Stimulated activated CD4-positive, alpha-beta T cell treated with anti-CD3 and anti-CD28 coated beads, Interleukin-12 subunit alpha, Interleukin-12 subunit beta, amount 100 ng/mL, for 4 hours (primary cell): ENCODE measurements at places on chromosomes 2 and 18.

DNA sequence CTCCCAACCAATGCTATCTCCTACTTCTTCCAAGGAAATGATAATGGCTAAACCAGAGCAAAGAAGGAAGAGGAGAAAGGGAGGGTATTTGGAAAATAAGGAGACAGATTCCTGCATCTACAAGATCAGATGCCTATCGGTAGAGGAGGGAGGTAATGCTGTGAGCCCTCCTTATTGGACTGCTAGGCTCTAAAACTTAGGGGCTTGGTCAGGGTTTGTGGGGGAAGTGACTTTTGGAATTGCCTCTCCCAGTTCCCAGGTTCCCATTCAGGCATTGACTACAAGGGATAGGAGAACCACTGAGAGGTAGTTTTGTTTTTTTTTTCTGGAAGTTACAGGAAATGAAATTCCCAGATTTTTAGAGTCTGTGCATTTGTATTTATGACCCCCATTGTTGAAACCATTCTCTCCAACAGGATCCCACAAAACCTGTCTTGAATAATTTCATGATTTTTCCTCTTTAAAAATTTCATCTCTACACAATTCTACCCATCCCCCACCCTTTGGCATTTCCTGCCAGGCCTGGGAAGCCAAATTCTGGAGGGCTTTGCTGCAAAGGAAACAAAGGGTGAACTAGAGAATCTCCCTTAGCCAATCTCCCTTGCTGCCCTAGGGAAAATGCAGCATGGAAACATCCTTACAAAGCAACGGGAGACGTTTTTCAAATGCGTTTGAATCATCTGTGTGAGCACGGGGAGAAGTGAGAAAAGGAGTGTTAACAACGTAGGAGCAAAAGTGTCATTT is 282.1 kb upstream of the EPAS1 start:
- DNase-seq = no peak

DNA sequence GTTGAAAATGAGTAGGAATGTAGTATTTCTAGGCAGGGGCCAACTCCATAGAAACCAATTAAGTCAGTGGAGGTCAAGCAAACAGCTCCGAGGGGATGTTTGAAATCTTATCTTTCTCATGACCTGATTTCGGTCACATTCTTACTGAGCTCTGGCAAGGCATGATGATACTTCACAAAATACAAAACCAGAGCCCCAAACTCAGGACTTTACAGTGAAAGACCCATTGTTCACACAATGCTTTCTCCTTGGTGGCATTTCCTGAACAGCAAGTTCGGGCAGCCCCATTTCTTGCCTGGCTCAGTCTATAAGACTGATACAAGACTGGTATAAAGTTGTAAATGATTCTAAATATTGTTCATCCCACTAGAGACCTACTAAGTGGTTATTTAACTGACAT is 53.3 kb downstream of the LAMA1 start:
- DNase-seq = no peak

- no peak for DNase-seq
These were observed 15.3 kb upstream of the NFE2L2 start for GRCh38 chr2:177279847-177280246.

- DNase-seq = no peak
These were observed 44.5 kb upstream of the SP3 start for GRCh38 chr2:174009488-174010223.

- DNase-seq = no peak
These were observed 47.8 kb upstream of the SLC4A10 start for GRCh38 chr2:161576421-161576820.
